ENCODE measurements at places on chromosomes 2 and 18.

- DNase-seq, result no peak
Measured at GRCh38 chr18:3481696-3482210, 31.8 kb downstream of the TGIF1 start.

DNA sequence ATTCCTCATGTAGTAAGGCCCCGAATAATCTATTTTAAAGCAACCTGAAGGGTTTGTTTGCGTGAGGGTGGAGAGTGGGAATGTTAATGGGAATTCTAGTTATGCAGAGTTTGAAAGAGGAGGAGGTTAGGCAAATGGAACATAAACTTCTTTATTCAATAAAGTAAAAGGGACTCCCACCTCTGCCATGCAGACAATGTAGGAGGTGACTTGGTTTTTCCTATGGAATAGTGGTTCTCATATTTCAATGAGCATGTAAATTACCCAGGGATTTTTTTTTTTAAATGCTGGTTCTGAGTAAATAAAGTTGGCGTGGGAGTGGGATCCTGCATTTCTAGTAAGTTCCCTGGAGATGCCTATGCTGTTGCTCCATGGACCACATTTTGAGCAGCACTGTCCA is 367.9 kb downstream of the THSD7B start:
- no peak for DNase-seq

- no peak for DNase-seq
Measured at GRCh38 chr18:21996351-21996826, 173.0 kb upstream of the GATA6 start.

GRCh38 chr18:3720818-3721545 is 271.0 kb downstream of the TGIF1 start:
- DNase-seq, result no peak

DNA sequence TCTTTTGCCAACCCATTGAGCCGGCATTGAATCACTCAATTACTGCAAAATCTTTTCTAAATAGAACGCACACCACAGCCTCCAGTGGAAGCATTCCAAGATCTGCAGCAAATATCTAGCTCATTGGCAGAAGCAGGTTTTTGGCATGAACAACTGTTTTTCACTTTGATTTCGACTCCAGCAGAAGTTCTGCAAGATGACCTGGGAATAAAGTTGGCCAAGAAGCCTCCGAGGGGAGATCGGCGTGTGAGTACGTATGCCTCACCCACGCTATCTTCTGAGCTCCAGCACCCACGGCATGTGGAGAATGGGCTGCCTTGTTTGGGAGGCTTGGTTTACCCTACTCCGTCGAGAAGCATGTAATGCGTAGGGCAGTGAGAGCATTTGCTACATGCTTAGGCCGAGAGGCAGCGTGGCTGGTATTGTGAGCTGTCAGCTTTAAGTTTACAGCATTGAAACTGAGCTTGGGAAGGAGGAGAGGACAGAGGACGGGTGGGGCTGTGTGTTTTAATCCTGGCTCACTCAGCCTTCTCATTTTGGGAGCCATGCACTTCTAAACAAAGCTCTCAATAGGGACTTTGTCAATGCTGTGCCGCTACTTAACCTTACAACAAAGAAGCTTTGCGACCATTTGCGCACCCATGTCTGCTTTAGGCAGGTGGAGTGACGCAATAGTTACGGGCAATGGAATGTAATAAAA is 10.5 kb downstream of the PCARE start:
- no peak for DNase-seq
